Thoracic aorta endothelial cell (primary cell): ENCODE measurements at places on chromosomes 6 and 20. TPM values are rescaled to one million over a fixed set of nuclear protein-coding genes. Genes with fewer than 3 reads are reported as not detected.

The PHACTR3 gene
- not detected in 2 replicates for total RNA-seq

The HLA-DRB5 gene
- not detected in 2 replicates for total RNA-seq

The HDGFL1 gene
- not detected in 2 replicates for total RNA-seq

The DCDC2 gene
- total RNA-seq: not detected in 2 replicates

The QKI gene
- 295 and 345 TPM in 2 replicates for total RNA-seq

The IYD gene
- not detected in 2 replicates for total RNA-seq

The SOBP gene
- 3.7 and 6.0 TPM in 2 replicates for total RNA-seq

The ZBP1 gene
- not detected in 2 replicates for total RNA-seq

The SNRPB2 gene
- 78.9 and 104 TPM in 2 replicates for total RNA-seq

The PSORS1C2 gene
- total RNA-seq: not detected in 2 replicates

The GLP1R gene
- total RNA-seq: not detected in 2 replicates

The GJA1 gene
- 394 and 527 TPM in 2 replicates for total RNA-seq

The TTI1 gene
- total RNA-seq: 25.8 and 29.4 TPM in 2 replicates

The OR2H1 gene
- total RNA-seq: not detected in 2 replicates

The LINC00237 gene
- total RNA-seq: not detected in 2 replicates

The LHFPL5 gene
- total RNA-seq: not detected in 2 replicates

The NT5E gene
- total RNA-seq: 149 and 226 TPM in 2 replicates

The SMIM8 gene
- total RNA-seq: 8.0 and 9.5 TPM in 2 replicates

The PNLDC1 gene
- total RNA-seq: not detected in 2 replicates

The WFDC6 gene
- total RNA-seq: not detected in 2 replicates

The TGM2 gene
- total RNA-seq: 440 and 783 TPM in 2 replicates

The PRND gene
- total RNA-seq: 1.2 and 2.3 TPM in 2 replicates

The SRSF12 gene
- total RNA-seq: under 0.01 and 0.36 TPM in 2 replicates

The CNR1 gene
- total RNA-seq: under 0.01 and 0.07 TPM in 2 replicates

The BANF2 gene
- not detected in 2 replicates for total RNA-seq

The EIF6 gene
- total RNA-seq: 101 and 115 TPM in 2 replicates

The KCNK16 gene
- not detected in 2 replicates for total RNA-seq

The PLA2G7 gene
- total RNA-seq: 0.50 TPM in 1 of 2 replicates, not detected in the other

The PLG gene
- total RNA-seq: not detected in 2 replicates

The HLA-DOB gene
- total RNA-seq: not detected in 2 replicates

The NFATC2 gene
- total RNA-seq: 5.7 and 7.0 TPM in 2 replicates

The COL21A1 gene
- total RNA-seq: 0.66 TPM in 1 of 2 replicates, not detected in the other

The HCK gene
- not detected in 2 replicates for total RNA-seq

The UNC5CL gene
- 0.14 TPM in 1 of 2 replicates, not detected in the other for total RNA-seq

The RPS6KA2 gene
- 90.3 and 107 TPM in 2 replicates for total RNA-seq

The DEF6 gene
- 0.13 and 0.65 TPM in 2 replicates for total RNA-seq

The FNDC1 gene
- under 0.01 TPM in 1 of 2 replicates, not detected in the other for total RNA-seq

The ATP6V1G2 gene
- 0.50 and 0.53 TPM in 2 replicates for total RNA-seq

The RANBP9 gene
- total RNA-seq: 38.7 and 39.3 TPM in 2 replicates

The PTCRA gene
- not detected in 2 replicates for total RNA-seq

The CEP162 gene
- total RNA-seq: 12.8 and 15.8 TPM in 2 replicates

The HLA-DQA2 gene
- total RNA-seq: not detected in 2 replicates

The XKR7 gene
- total RNA-seq: not detected in 2 replicates

The TBX18 gene
- total RNA-seq: 39.7 and 41.4 TPM in 2 replicates

The EMILIN3 gene
- not detected in 2 replicates for total RNA-seq

The LRRC73 gene
- 0.27 TPM in 1 of 2 replicates, not detected in the other for total RNA-seq

The TRERF1 gene
- total RNA-seq: 0.27 and 1.2 TPM in 2 replicates

The SPAG4 gene
- total RNA-seq: 6.5 and 7.8 TPM in 2 replicates

The ADGRF1 gene
- total RNA-seq: not detected in 2 replicates

The MLN gene
- not detected in 2 replicates for total RNA-seq

The APOM gene
- total RNA-seq: 0.29 TPM in 1 of 2 replicates, not detected in the other

The PPP1R11 gene
- 31.0 and 32.8 TPM in 2 replicates for total RNA-seq

The MAS1 gene
- not detected in 2 replicates for total RNA-seq

The FILIP1 gene
- total RNA-seq: 6.5 and 7.9 TPM in 2 replicates

The FAM162B gene
- 0.13 and 0.36 TPM in 2 replicates for total RNA-seq

The SIRPB2 gene
- total RNA-seq: 0.79 and 1.3 TPM in 2 replicates
